ENCODE measurements at places on chromosomes 4 and X.

GRCh38 chr4:138659812-138660316, 355.7 kb upstream of the NOCT start:
- no peak overlapping the region for H3K27ac ChIP-seq
- H3K36me3 ChIP-seq, result no peaks in the 10 kb centered on the region
- H3K4me3 ChIP-seq, result no peak overlapping the region
- DNase-seq, result no peak

- no peak for DNase-seq
- peaks cover 6% of the 10 kb centered on the region for H3K4me1 ChIP-seq
Measured at GRCh38 chr4:94354474-94354896, 11.8 kb upstream of the HPGDS start.

DNA sequence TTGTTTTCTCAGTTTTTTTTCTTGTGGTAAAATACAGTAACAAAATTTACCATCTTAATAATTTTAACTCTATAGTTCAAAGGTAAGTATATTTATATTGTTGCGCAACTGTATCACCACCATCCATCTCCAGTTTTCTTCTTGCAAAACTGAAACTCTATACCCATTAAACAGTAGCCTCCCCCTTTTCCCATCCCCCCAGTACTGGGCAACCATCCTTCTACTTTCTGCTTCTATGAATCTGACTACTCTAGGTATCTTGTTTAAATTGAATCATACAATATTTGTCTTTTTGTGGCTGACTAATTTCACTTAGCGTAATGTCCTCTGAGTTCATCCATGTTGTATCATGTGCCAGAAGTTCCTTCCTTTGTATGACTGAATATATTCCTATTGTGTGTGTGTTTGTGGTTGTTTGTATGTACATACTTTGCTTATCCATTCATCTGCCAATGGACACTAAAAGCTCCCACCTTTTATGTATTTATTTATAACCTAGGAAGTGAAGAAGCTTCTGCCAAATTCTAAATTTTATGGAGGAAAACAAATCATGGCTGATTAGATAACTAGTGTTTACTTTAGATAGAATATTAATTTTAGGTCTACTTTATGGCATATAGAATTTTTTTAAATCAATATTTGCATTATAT, 10.0 kb downstream of the ABHD18 start:
- H3K27ac ChIP-seq, result no peak overlapping the region
- H3K36me3 ChIP-seq, result peaks cover 22% of the 10 kb centered on the region
- H3K4me3 ChIP-seq, result no peak overlapping the region
- no peak for DNase-seq
- peaks cover 6% of the 10 kb centered on the region for H3K4me1 ChIP-seq
- no peaks in the 10 kb centered on the region for H3K27me3 ChIP-seq

GRCh38 chrX:112746812-112747595, 67.3 kb upstream of the LHFPL1 start:
- H3K4me3 ChIP-seq, result no peak overlapping the region
- DNase-seq, result no peak
- H3K27ac ChIP-seq, result no peak overlapping the region
- no peaks in the 10 kb centered on the region for H3K36me3 ChIP-seq
- no peaks in the 10 kb centered on the region for H3K4me1 ChIP-seq

DNA sequence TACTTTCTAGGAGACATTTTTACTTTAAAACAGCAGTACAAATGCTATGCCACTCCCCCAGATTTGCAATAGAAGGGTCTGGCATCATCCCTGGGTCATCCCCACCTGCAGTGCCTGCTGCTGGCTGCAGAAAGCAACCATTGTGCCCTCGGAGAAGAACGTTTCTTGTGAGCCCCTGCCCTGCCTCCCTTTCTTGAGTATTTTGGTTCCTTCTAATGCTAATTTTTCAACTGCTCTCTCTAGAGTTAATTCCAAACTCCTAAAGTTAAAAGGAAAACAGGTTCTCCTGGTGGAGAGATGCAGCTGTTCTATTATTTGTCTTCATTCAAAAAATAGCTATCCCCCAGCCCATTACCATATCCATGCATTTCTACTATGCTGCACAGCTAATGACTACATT, 107.1 kb downstream of the IDS start:
- no peak overlapping the region for H3K27ac ChIP-seq
- DNase-seq, result no peak
- H3K4me1 ChIP-seq, result no peaks in the 10 kb centered on the region
- H3K36me3 ChIP-seq, result no peaks in the 10 kb centered on the region

- no peaks in the 10 kb centered on the region for H3K36me3 ChIP-seq
- H3K4me1 ChIP-seq, result no peaks in the 10 kb centered on the region
- no peak overlapping the region for H3K4me3 ChIP-seq
- peaks cover 27% of the 10 kb centered on the region for H3K27me3 ChIP-seq
Measured at GRCh38 chr4:153142700-153143438, 61.4 kb upstream of the TRIM2 start.

GRCh38 chr4:182215148-182215547, 28.1 kb upstream of the TENM3 start:
- no peaks in the 10 kb centered on the region for H3K36me3 ChIP-seq
- DNase-seq, result no peak
- H3K4me3 ChIP-seq, result no peak overlapping the region
- H3K27me3 ChIP-seq, result no peaks in the 10 kb centered on the region
- no peaks in the 10 kb centered on the region for H3K4me1 ChIP-seq
- H3K27ac ChIP-seq, result no peak overlapping the region

- no peaks in the 10 kb centered on the region for H3K36me3 ChIP-seq
- no peaks in the 10 kb centered on the region for H3K27me3 ChIP-seq
- H3K4me3 ChIP-seq, result no peak overlapping the region
- no peak overlapping the region for H3K27ac ChIP-seq
- no peaks in the 10 kb centered on the region for H3K4me1 ChIP-seq
Measured at GRCh38 chrX:140318296-140318695, 186.6 kb downstream of the SOX3 start.

Data from activated naive CD4-positive, alpha-beta T cell treated with anti-CD3 and anti-CD28 coated beads, Interleukin-2, amount 10 ng/mL, durations not matched to agents 7 days and 5 days (primary cell).